EL (cell line): ENCODE measurements at places on chromosomes 2 and 18.

GRCh38 chr2:49259926-49260325, 105.6 kb upstream of the FSHR start:
- DNase-seq = no peak

DNA sequence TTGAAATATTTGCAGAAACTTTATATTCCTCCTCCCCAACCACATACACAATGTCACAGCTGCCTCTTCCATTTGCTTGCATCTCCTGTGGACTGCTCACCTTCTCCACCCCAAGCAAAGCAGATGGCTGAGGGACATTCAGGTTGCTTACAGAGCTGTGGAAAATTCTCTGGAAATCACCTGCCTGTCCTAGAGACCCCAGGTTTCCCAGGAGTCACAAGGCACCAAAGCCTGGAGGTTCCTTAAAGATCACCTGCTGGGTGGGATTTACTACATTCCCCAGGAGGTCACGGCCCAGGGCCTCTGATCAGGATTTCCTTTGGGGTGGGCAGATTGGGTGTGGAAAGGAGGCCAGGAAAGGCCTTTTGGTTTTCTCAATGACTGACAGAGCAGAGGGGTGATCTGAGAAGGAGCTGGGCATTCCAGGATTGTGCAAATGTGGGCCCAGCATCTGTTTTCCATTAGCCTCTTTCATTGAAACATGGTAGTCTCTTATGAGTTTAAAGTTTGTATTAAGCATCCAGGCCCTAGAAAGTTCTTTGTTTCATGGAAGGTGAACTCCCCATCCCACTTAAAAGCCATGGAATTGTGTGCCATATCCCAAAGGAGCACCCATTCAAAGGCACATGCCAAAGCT, 410.7 kb upstream of the TNP1 start:
- peak; percentile 32 for DNase-seq

DNA sequence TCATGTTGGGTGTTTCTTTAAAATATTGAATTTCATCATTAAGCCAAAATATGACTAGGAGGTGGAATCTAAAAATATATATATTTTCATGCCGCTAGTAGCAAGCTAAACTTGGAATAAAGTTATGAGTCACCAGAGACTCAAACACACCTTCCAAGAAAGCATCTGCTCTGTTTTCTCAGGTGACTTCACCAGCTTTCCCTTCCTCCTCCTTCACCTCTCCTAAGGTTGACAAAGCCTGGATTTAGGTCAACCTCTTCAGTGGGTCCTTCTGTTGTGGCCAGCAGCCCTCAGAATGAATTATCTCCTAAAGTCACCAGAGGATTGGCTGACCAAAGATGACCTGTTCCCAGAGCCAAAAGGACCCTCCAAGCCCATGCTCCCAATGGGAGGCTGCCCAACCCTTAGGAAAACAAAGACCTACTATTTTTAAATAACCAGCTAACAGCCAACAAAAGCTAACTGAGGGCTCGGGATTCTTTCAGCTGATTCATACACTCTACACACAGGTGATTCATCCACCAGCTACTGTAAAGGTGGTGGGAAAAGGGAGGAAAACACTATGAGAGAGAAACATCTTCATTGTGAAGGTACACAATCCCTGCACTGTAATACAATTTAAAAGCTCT, 113.9 kb downstream of the MYO5B start:
- DNase-seq = no peak

DNA sequence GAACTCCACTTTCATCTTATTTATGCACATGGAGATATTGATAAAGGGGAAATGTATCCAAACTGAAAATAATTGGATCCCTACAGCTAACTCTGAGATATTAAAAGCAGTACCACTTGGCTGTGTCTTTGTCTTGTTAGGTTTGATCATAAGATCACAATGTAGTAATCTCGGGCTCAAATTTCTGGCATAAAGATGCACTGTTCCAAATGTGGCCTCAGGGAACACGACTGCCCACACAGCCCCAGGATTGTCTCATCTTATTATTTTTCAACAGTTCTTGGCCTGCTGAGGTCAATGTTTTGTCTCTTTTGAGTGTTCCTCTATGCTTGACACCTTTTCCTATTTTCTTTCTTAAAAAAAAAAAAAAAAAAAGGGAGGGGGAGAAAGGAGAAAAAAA, 114.1 kb downstream of the GBX2 start:
- no peak for DNase-seq
